ENCODE measurements at places on chromosomes 7 and 10. TPM values are rescaled to one million over a fixed set of nuclear protein-coding genes. Genes with fewer than 3 reads are reported as not detected.

- no peaks in the 10 kb centered on the region for H3K4me1 ChIP-seq
- peaks cover 50% of the 10 kb centered on the region for H3K27me3 ChIP-seq
- no peak overlapping the region for H3K27ac ChIP-seq
- H3K36me3 ChIP-seq: no peaks in the 10 kb centered on the region
- H3K4me3 ChIP-seq: no peak overlapping the region
- no peak for DNase-seq
Measured at GRCh38 chr10:9188022-9188810, 1133.7 kb downstream of the GATA3 start.

DNA sequence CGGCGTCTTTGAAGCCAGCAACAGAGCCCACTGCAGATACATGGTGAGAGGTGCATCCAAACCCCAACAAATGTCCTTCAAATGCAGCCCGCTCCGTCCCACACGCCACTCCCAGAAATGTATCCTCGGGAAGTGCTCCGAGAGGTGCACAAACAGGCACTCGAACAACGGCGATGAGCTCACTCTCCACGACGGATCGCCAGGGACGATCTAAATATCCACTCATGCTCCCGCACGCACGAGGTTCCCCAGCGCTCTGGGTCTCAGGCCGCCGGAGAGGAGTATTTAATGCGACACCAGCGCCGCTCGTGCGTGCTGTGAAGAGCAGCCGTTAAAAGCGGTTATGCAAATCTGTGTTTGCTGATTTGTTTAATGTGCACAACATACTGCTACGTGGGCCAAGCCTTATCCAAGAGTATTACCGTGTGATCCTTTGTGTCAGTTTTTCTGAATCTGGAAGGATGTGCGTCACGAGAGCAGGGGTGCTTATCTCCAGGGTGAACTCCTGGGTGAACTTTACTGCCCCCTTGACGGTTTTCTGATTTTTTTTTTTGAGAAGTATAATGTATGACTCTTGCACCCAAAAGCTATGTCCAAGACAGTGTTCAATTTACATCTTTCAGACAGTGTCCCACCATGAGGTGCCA is 48.5 kb upstream of the PPP2R2D start:
- no peak overlapping the region for H3K4me3 ChIP-seq
- peaks cover 15% of the 10 kb centered on the region for H3K27me3 ChIP-seq
- DNase-seq: no peak
- no peaks in the 10 kb centered on the region for H3K36me3 ChIP-seq
- peaks cover 4% of the 10 kb centered on the region for H3K4me1 ChIP-seq
- no peak overlapping the region for H3K27ac ChIP-seq

- DNase-seq: peak; percentile 99
- no peaks in the 10 kb centered on the region for H3K36me3 ChIP-seq
- H3K27me3 ChIP-seq: peaks cover 6% of the 10 kb centered on the region
- H3K4me1 ChIP-seq: peaks cover 21% of the 10 kb centered on the region
- H3K27ac ChIP-seq: no peak overlapping the region
- H3K4me3 ChIP-seq: peak overlapping the region; percentile 56
Measured at GRCh38 chr7:1459512-1459892, 232 bp upstream of the MICALL2 start.

- no peaks in the 10 kb centered on the region for H3K4me1 ChIP-seq
- H3K27me3 ChIP-seq: peaks cover 90% of the 10 kb centered on the region
- no peak for DNase-seq
- no peaks in the 10 kb centered on the region for H3K36me3 ChIP-seq
Measured at GRCh38 chr10:101762736-101763135, 13.2 kb downstream of the FGF8 start.

CARD11 gene
- 0.59 TPM for total RNA-seq

STEAP4 gene
- total RNA-seq: not detected

DNA sequence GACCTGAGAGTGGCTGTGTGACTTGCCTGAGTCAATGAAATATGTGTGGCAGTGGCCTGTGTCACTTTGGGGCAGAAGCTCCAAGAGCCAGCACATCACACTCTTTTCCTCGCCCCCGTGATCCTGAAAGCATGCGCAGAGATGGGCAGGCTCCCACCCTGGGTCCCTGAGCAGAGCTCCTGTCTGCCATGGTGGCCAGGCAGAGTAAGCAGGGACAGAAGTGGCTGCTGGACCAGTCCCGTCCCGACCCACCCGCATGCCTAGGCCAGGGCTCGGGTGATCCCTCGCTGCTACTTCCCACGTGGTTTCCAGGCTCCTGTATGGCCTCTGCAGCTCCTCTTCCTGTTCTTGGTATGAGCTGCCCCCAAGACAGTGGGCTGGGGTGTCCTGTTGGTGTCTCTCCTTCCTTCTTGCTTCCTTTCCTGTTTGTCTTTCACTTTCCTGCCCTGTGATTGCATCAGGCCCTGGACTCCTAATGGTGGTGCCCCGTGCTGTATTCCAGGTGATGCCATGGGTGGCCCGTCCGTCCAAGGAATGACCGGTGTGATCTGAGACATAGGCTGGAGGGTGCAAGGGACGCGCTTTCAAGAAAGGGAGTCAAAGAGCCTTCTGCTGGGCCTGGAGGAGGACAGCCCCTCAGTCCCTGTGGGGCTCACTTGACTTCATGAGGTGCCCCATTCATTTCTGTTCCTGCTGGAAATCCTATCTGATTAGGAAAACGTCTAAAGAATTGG is 71.4 kb upstream of the SHH start:
- no peaks in the 10 kb centered on the region for H3K36me3 ChIP-seq
- peaks cover 16% of the 10 kb centered on the region for H3K4me1 ChIP-seq
- H3K27ac ChIP-seq: peak overlapping the region; percentile 17
- DNase-seq: no peak

DNA sequence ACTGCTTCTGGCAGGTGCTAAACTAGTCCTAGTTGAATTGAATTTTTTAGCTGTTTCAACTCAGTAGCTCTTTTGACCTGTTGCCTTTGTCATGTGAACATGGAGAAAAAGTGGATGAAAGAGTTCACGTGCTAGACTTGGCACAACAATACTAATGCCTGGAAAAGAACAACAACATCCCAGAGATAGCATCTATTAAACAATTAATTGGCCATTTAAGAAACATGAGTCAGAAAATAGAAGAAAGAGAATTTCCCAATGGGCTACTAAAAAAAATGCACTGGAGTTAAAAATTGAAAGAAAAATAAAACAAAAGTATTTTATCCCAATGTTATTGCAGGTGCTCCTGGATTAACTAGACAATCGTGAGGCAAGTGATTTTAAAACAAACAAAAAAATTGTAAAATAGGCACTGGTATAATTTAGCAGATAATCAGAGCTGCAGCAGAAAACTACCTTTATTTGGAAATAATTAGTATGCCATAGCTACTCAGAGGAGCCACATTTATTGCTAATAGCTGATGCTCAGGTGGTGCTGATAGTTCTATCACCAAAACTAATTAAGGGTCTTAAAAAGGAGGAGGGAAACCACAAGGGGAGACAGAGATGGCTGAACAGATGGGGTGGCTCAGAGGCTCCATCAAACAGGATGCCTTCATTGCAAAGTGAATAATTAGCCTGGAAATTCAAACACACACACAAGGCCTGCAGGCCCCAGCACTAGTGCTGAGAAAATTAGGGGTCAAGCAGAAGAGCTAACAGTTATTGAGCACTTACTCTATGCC is 17.6 kb downstream of the CCDC71L start:
- H3K36me3 ChIP-seq: no peaks in the 10 kb centered on the region
- no peak overlapping the region for H3K27ac ChIP-seq
- H3K27me3 ChIP-seq: no peaks in the 10 kb centered on the region
- no peaks in the 10 kb centered on the region for H3K4me1 ChIP-seq

Measured in neural crest cell (in vitro differentiated cells).